ENCODE measurements at places on chromosomes 1 and 21.

- H3K4me1 ChIP-seq = no peaks in the 10 kb centered on the region
- no peak overlapping the region for H3K27ac ChIP-seq
- no peak overlapping the region for H3K4me3 ChIP-seq
- H3K36me3 ChIP-seq = no peaks in the 10 kb centered on the region
Measured at GRCh38 chr1:184563308-184563707, 176.5 kb downstream of the C1orf21 start.

DNA sequence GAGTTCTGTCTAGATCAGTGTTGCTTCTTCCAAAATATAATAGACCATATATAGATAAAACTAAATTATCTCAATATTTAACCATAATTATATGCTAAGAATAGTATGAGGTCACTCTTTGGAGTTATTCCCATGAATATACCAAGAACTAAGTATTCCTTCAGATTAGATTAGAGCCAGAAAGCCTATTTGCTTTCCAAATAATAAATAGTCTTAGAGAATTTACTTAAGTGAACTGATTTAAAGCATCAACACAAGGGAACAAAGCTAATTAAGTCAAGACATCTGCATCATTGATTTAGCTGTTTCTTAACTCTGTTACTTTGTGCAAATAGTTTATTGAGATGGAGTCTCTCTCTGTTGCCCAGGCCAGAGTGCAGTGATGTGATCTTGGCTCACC, 35.7 kb downstream of the FNBP1L start:
- H3K27ac ChIP-seq = no peak overlapping the region
- H3K4me3 ChIP-seq = no peak overlapping the region
- no peaks in the 10 kb centered on the region for H3K4me1 ChIP-seq

- no peaks in the 10 kb centered on the region for H3K4me1 ChIP-seq
- no peak for DNase-seq
- peaks cover 35% of the 10 kb centered on the region for H3K36me3 ChIP-seq
Measured at GRCh38 chr1:58670181-58670580, 29.7 kb downstream of the MYSM1 start.

- no peaks in the 10 kb centered on the region for H3K27me3 ChIP-seq
- H3K4me1 ChIP-seq = no peaks in the 10 kb centered on the region
- no peak overlapping the region for H3K4me3 ChIP-seq
Measured at GRCh38 chr1:220342853-220343252, 70.6 kb upstream of the RAB3GAP2 start.

GRCh38 chr21:42439284-42440186, 35.8 kb downstream of the UBASH3A start:
- no peak overlapping the region for H3K4me3 ChIP-seq
- peaks cover 16% of the 10 kb centered on the region for H3K4me1 ChIP-seq
- no peak for DNase-seq
- H3K27me3 ChIP-seq = no peaks in the 10 kb centered on the region
- peaks cover 57% of the 10 kb centered on the region for H3K36me3 ChIP-seq

- peak overlapping the region; percentile 4 for H3K4me3 ChIP-seq
- H3K27me3 ChIP-seq = no peaks in the 10 kb centered on the region
- no peak overlapping the region for H3K27ac ChIP-seq
- H3K36me3 ChIP-seq = no peaks in the 10 kb centered on the region
- DNase-seq = no peak
Measured at GRCh38 chr1:2146836-2147517, 47.6 kb downstream of the FAAP20 start.

Data from CD8-positive, alpha-beta memory T cell (primary cell).